NCI-H2171 treated with DMSO at 0.1 percent for 48 hours (cell line): ENCODE measurements at places on chromosomes 4 and X.

GRCh38 chr4:185774845-185775680 is 36.9 kb downstream of the SORBS2 start:
- no peak for DNase-seq

DNA sequence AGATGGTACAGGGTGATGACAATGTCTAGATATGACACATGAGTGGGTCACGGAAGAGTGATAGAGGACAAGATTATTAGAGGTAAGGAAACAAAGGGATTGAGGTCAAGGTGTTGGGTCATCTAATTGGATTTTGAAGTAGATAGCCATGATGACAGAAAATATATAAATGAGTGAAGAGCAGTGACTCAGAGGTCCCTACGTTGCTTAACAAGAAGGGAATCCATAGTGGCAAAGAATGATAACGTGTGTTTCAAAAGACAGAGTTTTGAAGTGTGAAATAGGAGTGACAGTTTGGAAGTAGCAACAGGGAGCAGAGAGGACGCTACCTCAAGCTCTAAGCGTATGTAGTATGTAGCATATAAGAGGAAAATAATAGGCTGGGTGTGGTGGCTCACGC is 22.2 kb upstream of the CAMK2D start:
- DNase-seq: no peak

- no peak for DNase-seq
Measured at GRCh38 chr4:176268963-176269362, at the start of gene ASB5. Gene ASB5 (minus strand): TSS chr4:176269222. CDS start chr4:176269108, 114 bp downstream.

DNA sequence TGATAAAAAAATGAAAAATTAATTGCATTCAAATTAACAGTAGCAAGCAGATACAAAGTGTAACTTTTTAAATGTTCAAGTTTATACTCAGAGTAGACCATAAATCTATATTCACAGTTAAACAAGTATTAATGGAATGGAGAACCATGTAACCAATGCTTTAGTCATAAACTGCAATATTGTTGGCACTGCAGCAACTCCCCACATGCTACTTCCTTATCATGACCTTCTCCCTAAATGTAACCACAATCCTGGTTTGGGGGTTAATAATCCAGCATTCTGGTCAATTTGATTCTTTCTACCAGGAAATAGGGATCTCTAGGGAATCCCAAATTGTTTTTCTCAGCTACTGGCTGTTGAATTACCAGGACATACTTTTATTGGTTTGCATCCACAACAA is 223.9 kb upstream of the DCAF8L1 start:
- no peak for DNase-seq

DNA sequence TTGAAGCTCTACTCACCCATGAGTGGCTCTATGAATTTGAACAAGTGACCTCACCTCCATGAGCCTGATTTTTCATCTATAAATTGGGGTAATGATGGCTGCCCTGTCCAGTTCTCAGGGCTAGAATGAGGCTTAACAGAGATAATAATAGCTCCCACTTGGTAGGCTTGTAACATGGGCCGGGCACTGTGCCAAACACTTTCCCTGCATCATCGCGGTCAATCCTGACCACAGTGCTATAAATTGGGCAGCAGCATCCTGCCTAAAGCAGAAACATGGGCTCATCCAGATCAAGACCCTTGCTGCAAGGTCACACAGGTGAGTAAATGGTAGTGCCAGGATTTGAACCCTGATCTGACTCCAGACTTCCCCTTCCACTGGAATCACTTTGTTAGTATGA is 12.8 kb downstream of the APLN start:
- DNase-seq: no peak

GRCh38 chrX:153470411-153471363 is at the start of gene HAUS7:
Gene HAUS7 (minus strand): TSS chrX:153470576. CDS start chrX:153470557, 19 bp downstream.
- DNase-seq: peak; percentile 82

- no peak for DNase-seq
Measured at GRCh38 chrX:21932292-21933002, 8.1 kb upstream of the SMS start.

DNA sequence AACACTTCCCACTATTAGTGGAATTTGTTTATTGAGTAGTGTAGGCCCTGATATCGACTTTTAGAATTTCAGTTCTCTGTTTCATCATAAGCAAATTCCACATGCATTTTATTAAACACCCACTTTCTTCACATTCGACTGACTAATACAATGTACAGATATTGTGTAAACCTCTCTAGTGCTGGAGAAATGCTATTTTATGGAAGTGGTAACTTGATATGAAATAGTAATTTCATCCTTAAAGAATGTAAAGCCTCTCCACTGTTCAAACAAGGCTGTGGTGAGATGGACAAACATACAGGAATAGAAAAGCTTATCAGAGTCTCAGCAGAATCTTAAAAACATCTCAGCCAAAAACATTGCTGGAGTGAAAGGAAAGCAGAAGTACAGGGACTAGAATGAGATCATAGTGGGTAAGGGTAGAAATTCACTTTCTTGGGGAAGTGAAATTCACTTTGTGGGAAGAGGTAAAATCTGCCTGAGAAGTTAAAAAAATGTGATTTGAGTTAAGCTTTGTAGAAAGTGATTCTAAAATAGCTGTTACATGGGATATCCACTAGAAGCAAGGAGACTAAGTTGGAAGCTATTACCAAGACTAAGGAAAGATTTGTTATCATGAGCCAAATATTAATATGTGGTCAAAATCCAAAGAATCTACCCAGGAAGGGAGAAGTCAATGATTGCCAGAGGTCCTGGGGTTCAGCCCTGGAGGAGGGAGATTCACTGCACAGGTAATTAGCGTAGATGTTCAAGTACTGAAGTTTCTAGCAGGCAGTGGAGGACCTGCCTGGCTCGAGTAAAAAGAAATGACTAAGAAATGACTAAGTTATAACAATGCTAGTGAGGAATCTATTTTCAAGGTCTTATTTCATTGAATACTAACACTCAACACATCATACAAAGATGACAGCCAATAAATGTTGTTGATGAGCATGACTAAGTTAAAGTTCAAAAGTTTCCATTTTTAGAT is 398.3 kb upstream of the FAM47C start:
- no peak for DNase-seq

DNA sequence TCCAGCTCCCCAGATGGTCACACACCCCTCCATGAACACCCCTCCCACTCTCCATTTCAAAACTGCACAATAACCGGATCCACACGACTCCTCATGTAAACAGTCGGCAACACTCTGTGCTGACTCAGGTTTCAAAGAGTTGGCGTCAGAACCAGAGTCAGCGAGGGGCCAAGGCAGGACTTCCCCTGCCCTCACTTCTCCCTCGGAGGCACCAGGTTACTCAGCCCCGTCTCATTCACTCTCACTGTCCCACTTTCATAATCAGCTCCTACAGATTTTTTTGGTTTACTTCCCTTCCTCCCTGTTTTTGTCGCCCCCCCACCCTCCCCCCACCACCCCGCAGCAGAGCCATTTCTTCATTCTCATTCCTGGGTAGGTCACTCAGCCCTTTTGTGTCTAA is 2.7 kb upstream of the TIMP1 start:
- no peak for DNase-seq

- peak; percentile 5 for DNase-seq
Measured at GRCh38 chrX:47560179-47560933, 649 bp upstream of the ARAF start.

DNA sequence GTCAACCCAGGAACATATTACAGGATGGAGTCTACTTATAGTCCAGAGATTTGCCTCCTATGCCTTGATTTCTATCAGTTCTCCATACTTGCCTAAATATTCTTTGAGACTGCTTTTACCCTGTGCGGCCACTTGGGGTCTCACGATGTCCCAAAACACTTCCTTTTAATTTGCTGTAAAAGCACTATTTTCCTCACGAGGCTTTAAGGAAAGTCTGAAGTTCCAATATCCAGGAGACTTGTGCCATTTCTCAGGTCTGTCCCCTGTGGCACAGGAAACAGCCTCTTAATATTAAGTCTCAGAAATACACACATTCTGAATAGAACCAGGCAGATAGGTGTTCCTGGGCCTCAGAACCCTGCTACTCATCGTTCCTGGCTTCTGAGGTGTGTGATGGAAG is 142.9 kb downstream of the TMEM164 start:
- peak; percentile 21 for DNase-seq

DNA sequence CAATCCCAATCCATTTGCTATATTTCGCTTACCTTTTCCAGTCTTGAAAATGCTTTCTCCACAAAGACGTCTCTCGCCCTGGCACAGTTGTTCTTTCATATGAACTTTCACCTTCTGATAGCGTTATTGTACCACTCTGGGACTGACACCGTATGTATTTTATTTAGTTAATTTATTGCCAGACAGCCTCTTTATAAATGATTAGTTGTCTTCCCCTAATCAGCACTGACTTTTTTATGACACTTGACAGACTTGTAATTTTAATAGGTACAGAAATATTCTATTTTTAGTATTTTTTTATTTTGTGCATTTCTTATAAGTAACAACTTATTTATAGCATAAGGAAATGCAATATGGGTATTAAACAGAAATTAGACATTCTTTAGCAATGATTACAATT is at the start of gene GIMD1:
GIMD1 (minus strand) TSS at position 101 of the 400 bp plus-strand sequence. CDS start 1,343 bp downstream, outside the sequence.
- no peak for DNase-seq

DNA sequence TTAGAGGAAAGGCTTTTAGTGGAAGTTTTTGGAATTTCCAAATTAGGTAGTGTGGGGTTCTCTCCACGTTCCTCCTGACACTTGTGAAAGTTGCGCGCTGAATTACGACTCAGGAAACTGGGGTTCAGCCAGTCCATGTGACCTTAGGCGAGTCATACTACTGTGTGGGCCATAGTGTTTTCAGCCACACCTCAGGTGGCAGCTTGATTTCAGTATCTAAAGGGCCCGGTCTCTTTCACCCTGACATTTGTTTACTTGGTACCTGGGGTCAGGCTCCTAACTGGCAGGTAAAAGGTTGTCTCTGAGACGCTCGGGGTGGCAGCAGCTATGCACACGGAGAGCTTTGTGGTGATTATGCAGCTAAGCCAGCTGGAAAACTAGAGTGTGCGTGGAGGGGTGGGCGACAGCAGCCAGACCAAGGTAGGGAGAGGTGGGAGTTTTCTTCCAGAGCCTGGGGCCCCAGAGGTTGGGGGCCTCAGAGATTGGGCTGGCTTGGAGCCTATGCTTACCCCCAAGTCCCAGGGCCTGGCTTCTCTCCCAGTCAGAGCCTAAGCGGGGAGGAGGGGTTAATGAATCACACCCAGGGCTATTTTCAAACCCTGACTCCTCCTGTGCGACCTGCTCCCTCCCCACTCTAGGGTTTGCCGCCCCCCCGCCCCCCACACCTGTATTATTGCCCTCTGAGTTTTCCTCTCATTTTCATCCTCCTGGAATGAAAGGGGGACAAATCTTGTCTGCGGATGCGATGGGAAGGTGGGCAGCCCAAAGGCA is 47.2 kb downstream of the STARD8 start:
- DNase-seq: no peak

DNA sequence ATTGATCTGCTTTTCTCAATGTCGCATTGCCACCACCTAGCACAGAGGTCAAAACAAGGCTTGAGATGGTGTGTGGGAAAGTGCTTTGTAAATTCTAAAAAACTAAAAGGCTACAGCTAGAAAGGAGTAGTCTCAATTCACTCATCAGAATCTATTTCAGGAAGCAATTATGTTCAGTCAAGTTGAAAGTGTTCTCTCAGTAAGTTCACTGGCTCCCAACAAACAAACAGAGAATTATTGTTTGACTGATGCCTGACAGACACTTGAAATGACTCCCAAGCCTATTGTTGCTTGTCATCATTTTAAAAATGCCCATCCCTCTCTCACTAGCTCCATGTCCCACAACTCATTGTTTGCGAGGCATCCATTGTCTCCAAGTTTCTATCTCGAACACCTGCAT is 419.6 kb upstream of the CPEB2 start:
- no peak for DNase-seq

GRCh38 chr4:77209936-77210335 is 52.9 kb downstream of the CCNG2 start:
- DNase-seq: no peak

DNA sequence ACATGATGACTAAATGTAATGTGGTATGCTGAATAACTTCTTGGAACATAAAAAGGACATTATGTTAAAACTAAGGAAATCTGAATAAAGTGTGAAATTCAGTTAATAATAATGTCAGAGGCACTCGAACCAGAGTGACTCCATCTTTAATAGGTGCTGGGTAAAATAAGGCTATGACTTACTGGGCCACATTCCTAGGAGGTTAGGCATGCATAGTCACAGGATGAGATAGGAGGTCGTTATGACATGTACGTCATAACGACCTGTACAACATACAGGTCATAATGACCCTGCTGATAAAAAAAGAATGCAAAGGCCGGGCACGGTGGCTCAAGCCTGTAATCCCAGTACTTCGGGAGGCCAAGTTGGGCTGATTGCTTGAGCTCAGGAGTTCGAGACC is 28.9 kb upstream of the OPHN1 start:
- DNase-seq: no peak

GRCh38 chr4:163768014-163768413 is 273.5 kb downstream of the TMA16 start:
- no peak for DNase-seq

- no peak for DNase-seq
Measured at GRCh38 chrX:23386260-23386659, 51.6 kb downstream of the PTCHD1 start.

GRCh38 chr4:621296-622070 is 3.9 kb upstream of the PDE6B start:
- no peak for DNase-seq

GRCh38 chr4:4486969-4487368 is 54.9 kb downstream of the STX18 start:
- no peak for DNase-seq

GRCh38 chr4:14155803-14156202 is 528.3 kb upstream of the BOD1L1 start:
- DNase-seq: no peak

DNA sequence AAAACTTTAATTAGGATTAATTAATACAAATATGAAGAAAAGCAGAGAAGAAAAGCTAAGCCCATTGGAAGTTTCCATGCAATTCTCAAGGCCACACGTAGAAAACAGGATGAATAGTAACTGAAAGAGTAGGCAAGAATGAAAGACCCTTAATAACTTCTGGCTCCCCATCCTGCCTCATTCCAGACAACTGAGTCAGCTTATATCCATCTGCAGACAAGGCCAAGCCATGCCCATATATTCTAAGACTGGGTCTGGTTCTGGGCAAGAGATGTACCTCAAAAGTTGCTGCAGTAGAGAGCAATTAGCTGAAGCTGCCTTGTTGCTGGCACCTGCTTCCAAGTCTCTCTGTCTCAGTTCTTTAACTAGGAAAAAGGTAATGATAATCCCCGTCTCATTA is 244.1 kb downstream of the GPC3 start:
- DNase-seq: no peak

- DNase-seq: no peak
Measured at GRCh38 chr4:7253837-7254236, 61.5 kb downstream of the SORCS2 start.

DNA sequence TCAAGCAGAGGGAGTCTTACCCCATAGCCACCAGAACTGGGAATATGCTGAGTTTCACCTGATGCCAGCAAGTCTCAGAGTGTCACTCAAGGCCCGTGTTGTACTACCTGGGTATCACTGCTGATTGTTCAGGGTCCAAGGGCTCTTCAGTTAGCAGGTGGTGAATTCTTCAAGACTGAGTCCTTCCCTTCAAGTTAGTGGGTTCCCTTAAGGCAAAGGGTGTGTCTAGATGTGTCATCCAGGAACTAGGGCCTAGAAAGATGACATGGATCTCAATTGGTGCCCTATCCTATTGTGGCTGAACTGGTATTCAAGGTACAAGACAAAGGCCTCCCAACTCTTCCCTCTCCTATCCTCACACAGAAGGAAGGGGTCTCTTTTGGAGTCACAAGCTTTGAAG is 159.9 kb upstream of the DIPK2B start:
- DNase-seq: no peak

GRCh38 chrX:34578237-34578636 is 78.8 kb downstream of the TMEM47 start:
- peak; percentile 0 for DNase-seq
